ENCODE measurements at places on chromosomes 4 and X.

- no peak for DNase-seq
These were observed 41.1 kb downstream of the DDIT4L start for GRCh38 chr4:100149190-100149589.

GRCh38 chrX:154349979-154350378, 24.5 kb downstream of the FLNA start:
- DNase-seq: no peak

GRCh38 chr4:128456171-128456570, 168.6 kb upstream of the PGRMC2 start:
- no peak for DNase-seq

DNA sequence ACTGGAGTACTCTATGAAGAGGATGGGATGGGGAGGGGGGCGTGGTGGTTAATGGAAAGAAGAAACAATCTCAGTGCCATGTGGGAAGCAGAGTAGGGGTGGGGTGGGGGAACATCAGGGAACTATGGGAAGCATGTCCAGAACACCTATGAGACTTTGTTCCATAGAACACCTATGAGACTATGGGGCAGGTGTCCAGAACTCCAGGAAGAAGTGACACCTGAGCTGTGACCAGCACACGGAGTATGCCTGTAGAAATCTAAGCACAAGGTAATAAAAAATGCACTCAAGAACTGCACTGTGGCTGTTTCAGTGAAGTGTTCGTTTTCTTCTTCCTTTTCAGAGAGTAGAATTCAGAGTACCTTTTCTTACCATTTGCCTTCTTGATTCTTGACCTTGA, 704.8 kb upstream of the TENM3 start:
- DNase-seq: no peak
